ENCODE measurements at places on chromosomes 16 and 17. TPM values are rescaled to one million over a fixed set of nuclear protein-coding genes. Genes with fewer than 3 reads are reported as not detected.

The PDILT gene
- total RNA-seq, result not detected

The CACNG5 gene
- not detected for total RNA-seq

The HEATR9 gene
- total RNA-seq, result not detected

The GPR179 gene
- total RNA-seq, result not detected

The RAB34 gene
- total RNA-seq, result 41.7 TPM

The MT1B gene
- total RNA-seq, result not detected

The TK1 gene
- total RNA-seq, result 108 TPM

The SKA2 gene
- total RNA-seq, result 83.2 TPM

The CPNE7 gene
- total RNA-seq, result 5.7 TPM

The KRTAP4-1 gene
- not detected for total RNA-seq

The SOCS1 gene
- 1.9 TPM for total RNA-seq

The SNAI3 gene
- 0.33 TPM for total RNA-seq

The GRIN2A gene
- not detected for total RNA-seq

The CD68 gene
- total RNA-seq, result 2.0 TPM

The RPGRIP1L gene
- total RNA-seq, result 10.8 TPM

The OTOA gene
- total RNA-seq, result not detected

The TPSB2 gene
- not detected for total RNA-seq

The ARHGAP27 gene
- 13.9 TPM for total RNA-seq

The HP gene
- total RNA-seq, result not detected

The ZNF830 gene
- 11.8 TPM for total RNA-seq

The SGCA gene
- not detected for total RNA-seq

The TMEM98 gene
- 210 TPM for total RNA-seq

The LITAFD gene
- total RNA-seq, result not detected

The OR3A3 gene
- total RNA-seq, result not detected

The CCL18 gene
- not detected for total RNA-seq

The FAM171A2 gene
- 3.7 TPM for total RNA-seq

The SPNS3 gene
- 0.13 TPM for total RNA-seq

The CES1 gene
- total RNA-seq, result 0.13 TPM

The OR1A1 gene
- not detected for total RNA-seq

The KRTAP1-1 gene
- total RNA-seq, result not detected

The CCDC154 gene
- total RNA-seq, result 0.13 TPM

The HAGH gene
- total RNA-seq, result 76.2 TPM

The ABI3 gene
- 26.5 TPM for total RNA-seq

The ABCA8 gene
- total RNA-seq, result 45.5 TPM

The TBC1D3I gene
- total RNA-seq, result 0.14 TPM

The TMEM88 gene
- 5.8 TPM for total RNA-seq

The CLEC19A gene
- not detected for total RNA-seq

The P2RX1 gene
- not detected for total RNA-seq
